Lower leg skin (tissue), 4 donors: ENCODE measurements at places on chromosomes 16 and 17. TPM values are rescaled to one million over a fixed set of nuclear protein-coding genes. Genes with fewer than 3 reads are reported as not detected.

The TNFRSF13B gene
- not detected for total RNA-seq

The KRTAP2-3 gene
- 3.9 TPM for total RNA-seq

The SCGB1C2 gene
- not detected for total RNA-seq

The MYH2 gene
- total RNA-seq: 1.8 TPM

The KRT39 gene
- 8.8 TPM for total RNA-seq

The NPIPB6 gene
- 1.8 TPM for total RNA-seq

The SRCAP gene
- total RNA-seq: 33.2 TPM

The FAM234A gene
- 61.4 TPM for total RNA-seq

The CNEP1R1 gene
- 16.3 TPM for total RNA-seq

The CCL4 gene
- total RNA-seq: not detected

The BCL6B gene
- 5.1 TPM for total RNA-seq

The PERCC1 gene
- total RNA-seq: not detected

The KRT24 gene
- not detected for total RNA-seq

DNA sequence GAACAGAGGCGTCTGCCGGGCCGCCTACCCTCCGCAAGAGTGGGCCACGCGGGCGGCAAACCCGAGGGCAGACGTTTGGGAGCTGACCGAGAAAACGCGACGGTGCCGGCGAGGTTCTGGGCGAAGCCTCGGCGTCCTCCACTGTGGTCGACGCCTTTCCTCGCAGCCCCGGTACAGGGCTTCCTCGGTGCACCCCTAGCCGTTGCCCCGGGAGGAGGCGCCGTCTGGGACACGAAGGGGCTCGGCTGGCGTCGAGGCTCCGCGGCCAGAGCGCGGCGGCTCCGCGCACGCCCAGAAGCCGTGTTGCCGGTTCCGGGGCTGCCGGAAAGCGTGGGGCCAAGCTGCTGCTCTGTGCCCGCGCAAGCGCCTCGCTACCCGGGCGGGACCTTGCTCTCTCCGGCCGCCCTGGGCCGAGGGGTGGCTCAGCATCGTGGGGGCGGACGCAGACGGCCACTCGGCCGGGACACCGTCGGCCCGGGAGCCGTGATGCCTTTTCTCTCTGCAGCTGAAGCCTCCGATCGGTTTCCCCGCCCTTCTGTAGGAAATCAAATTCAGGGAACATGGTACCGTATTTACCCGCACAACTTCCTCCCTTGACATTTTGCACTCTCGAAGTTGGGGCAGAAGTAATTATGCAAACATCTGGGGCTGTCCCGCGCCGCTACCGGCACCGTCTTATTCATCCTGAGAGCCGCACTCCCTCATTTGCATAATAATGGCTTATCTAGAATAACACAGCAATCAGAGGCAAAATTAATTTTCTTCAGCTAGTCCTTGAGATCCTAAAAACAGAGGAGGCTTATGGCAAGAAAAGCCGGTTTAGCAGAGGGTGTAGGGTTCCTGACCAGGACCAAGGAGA lies 7.3 kb upstream of the CBX8 start:
- DNase-seq: no peak

- DNase-seq: no peak
These were observed 628 bp downstream of the GABARAPL2 start for GRCh38 chr16:75566758-75567255.

- no peak for DNase-seq
These were observed 7.3 kb downstream of the THRA start for GRCh38 chr17:40069751-40070708.

GRCh38 chr17:66494023-66494803 lies 191.8 kb downstream of the PRKCA start:
- no peak for DNase-seq

DNA sequence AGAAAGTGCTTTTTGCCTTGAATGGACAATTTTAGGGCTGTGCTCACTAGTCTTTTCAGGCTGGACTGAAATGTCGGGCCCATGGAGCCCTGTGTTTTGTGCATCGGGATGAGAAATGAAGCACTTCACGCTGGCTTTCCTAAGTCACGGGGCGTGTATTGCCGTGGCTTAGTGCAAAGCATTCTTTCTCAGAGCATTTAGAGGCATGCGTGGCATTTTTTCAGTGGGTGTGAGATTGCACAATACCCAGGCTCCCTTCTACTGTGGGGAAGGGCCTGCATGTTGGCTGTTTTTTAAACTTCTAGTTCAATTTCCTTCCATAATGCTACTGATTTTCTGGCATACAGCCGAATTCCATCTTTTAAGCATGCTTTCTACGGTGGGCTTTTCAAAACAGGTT lies 12.6 kb upstream of the POLR3E start:
- no peak for DNase-seq

GRCh38 chr16:14241631-14242030 lies 170.5 kb downstream of the MRTFB start:
- DNase-seq: no peak

DNA sequence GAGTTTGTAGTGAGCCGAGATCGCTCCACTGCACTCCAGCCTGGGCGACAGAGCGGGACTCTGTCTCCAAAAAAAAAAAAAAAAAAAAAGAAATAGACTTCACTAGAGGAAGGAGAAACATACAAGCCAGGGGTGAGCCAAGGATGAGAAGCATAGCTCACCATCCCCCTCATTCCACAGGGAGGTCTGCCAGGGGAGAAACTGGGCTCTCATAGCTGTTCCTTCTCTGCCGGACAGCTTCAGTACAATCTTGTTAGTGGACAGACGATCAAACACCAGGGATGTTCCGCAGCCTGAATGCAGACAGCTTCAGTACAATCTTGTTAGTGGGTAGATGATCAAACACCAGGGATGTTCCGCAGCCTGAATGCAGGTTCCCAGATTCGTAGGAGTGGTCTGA lies 509.6 kb downstream of the CDH13 start:
- DNase-seq: no peak

- DNase-seq: no peak
These were observed 27.0 kb upstream of the AKTIP start for GRCh38 chr16:53530046-53530445.

GRCh38 chr17:43864161-43864984 lies 17.4 kb downstream of the CD300LG start:
- no peak for DNase-seq

GRCh38 chr17:77684803-77685798 lies 273.4 kb upstream of the TNRC6C start:
- DNase-seq: peak; percentile 70

DNA sequence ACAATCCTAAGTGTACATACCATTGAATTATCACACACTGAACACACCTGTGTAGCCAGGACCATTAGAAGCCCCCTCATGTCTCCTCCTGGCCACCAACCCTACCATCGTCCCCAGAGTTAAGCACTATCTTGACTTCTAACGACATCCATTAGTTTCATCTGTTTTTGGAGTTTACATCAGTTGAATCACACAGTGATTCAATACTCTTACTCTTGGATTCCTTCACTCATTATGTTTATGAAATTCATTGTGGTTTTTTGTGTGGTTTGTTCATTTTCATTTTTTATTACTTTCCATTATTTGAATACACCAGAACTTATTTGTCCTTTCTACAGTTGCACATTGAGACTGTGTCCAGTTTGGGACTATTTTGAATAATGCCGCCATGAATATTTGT lies 13.6 kb downstream of the DRC7 start:
- no peak for DNase-seq

DNA sequence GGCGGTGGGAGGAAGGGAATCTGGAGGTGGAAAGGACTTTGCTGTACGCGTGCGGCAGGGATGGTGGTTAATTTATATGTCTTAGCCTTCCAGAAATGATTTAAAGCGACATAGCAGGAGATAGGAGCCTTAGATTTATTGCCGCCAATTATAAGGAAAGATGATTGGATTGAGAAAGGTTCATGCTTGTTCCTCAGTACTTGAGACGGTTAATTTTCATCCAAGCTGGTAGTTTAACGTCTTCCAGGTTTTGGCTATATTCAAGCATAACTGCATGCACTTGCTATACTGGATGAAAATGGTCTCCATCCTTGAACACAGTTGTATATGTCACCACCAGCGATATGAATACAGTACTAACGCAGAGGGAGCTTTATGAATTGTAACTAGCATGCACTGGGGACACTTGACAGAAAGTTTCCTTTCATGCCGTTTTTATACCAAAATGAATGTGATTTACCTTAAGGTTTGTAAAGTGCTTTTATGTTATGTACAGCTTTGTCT lies 610 bp upstream of the PEX12 start:
- no peak for DNase-seq

GRCh38 chr16:67040906-67041305 lies 12.0 kb downstream of the CBFB start:
- DNase-seq: no peak

DNA sequence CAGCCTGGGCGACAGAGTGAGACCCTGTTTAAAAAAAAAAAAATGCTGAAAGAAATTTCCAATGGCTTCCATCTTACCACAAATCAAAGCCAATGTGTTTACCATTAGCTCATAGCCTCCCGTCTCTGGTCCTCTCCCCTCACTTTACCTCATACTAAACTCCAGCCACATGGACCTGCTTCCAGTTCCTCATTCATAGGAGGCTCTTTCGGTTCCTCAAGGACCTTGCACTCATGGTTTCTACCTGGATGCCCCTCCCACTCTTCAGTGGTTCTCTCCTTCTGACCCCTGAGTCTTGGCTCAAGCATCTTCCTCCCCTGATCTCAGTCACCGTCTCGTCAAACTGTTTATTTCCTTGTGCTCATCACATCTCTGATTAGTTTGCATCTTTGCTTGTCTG lies 3.8 kb upstream of the DEF8 start:
- no peak for DNase-seq

DNA sequence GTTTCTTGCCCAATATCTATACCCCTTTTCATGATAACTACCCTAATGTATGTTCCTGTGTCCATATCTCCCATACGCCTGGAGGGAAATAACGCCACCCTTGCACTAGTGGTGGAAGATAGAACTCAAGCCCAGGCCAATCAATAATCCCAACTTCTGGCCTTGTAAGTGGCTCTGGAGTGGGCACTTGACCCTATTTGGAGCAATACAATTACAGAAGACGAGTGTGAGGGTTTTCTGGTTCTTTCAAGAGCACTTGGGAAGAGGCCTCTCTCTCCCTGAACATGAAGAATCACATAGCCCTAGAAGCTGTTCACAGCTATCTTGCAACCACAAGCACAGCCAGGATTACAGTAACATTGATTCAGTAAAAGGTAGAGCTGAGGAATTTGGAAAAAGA lies 217.9 kb downstream of the RAB11FIP4 start:
- peak; percentile 3 for DNase-seq

DNA sequence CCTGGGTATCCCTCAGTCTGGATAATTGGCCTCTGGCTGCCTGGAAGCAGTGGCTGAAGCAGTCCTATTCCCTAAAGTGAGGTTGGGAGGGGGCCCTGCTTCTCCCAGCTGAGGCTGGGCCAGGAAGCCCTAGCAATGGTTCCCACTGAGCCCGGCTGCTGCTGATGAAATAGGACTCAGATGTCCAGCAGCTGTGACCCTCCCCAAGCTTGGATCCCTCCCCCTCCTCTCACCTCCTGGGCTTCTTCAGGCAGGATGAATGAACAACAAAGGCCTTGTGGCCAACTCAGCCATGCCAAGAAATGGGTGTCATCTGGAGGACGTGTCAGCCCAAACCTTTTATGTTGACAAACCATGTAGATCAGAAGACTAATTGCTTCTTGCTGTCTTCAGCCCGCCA lies 42.0 kb downstream of the AXIN2 start:
- no peak for DNase-seq

- no peak for DNase-seq
These were observed 48.5 kb downstream of the RAI1 start for GRCh38 chr17:17729620-17730249.

DNA sequence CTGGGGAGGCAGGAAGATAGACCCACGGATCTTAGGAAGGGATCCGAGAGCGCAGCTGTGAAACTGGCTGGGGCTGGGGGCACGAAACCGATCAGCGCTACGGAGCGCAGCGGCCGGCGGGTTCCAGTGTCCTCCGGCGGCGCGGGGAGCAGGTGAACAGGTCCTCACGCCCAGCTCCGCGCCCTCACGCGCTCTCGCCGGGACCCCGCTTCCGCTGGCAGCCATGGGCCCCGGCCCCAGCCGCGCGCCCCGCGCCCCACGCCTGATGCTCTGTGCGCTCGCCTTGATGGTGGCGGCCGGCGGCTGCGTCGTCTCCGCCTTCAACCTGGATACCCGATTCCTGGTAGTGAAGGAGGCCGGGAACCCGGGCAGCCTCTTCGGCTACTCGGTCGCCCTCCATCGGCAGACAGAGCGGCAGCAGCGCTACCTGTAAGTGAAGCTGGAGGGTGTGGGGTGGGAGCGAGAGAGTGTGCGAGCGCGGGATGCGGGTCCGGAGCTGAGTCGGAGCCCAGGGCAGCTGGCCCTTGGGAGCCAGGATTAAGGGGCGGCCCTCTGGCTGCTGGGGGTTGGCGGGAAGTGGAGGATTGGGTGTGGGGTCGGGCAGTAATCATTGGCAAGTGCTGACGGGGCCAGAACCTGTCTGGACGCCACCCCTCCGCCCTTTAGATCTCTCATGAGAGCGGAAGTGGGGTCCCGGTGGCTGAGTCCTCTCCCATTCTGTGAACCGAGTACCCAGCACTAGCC lies 479 bp downstream of the ITGA3 start:
- peak; percentile 93 for DNase-seq

- DNase-seq: no peak
These were observed 561 bp upstream of the HERPUD1 start for GRCh38 chr16:56931271-56931891.

- DNase-seq: no peak
These were observed 336 bp upstream of the BMERB1 start for GRCh38 chr16:15434079-15434424.

DNA sequence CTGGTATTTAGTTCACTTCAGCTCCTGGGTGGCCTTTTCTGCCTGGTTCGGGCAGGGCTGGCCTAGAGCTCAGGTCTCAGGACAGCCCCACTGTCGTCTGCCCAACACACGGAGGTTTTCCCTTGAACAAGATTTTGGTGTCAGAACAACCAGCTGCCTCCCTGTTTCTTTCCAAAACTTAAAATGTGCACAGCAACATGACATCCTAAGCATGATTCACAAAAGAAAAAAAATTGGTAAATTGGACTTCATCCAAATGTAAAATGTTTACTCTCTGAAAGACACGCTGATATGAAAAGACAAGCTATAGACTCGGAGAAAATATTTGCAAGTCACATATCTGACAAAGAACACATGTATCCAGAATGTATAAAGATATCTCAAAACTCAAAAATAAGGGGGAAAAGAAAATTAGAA lies 197.8 kb upstream of the CHMP6 start:
- no peak for DNase-seq

- DNase-seq: peak; percentile 72
These were observed 12.5 kb upstream of the RHBDL3 start for GRCh38 chr17:32253117-32253611.
